ENCODE measurements at places on chromosomes 5 and 9. TPM values are rescaled to one million over a fixed set of nuclear protein-coding genes. Genes with fewer than 3 reads are reported as not detected.
A peak's percentile ranks its signal among the peaks of the same experiment; 100 is the strongest.

DNA sequence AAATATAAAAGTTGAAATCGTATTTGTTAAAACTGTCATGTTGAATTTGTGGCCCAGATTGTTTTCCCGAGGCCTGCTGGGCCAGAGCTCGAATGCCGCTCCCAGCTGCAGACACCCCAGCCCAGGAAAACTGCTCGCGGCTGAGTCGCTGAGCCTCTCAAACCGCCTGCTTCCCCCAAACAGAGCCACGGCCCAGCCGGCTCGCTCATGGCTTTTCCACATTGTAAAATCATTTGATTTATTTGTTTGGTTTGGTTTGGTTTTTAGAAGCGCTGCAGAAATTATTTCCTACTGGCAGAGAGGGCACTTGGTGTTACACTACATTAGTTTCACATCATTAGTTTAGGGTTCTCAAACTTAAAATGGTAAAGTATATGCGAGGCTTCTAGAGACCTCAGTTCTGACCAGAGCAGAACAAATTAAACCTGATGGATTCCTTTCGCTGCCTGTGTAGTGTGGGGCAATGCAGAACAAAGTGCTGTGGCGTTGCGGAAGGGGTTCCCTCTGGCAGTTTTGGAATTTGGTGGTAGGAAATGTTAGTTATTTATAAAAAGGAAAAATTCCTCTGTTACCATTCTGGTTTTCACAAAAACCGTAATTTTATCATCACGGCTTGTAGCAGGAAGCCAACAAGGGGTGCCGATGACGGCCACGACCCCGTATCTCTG, 156.5 kb upstream of the PITX1 start:
- DNase-seq = no peak

GRCh38 chr5:160445132-160445531, 23.5 kb downstream of the PTTG1 start:
- no peak for DNase-seq

The TGFBI gene
- total RNA-seq = 50.3 TPM

GRCh38 chr5:152606776-152607364, 201.8 kb upstream of the NMUR2 start:
- no peak for DNase-seq

GRCh38 chr9:89844535-89844934, 239.7 kb downstream of the GADD45G start:
- DNase-seq = peak; percentile 31

GRCh38 chr9:91986248-91986647, 36.2 kb upstream of the ROR2 start:
- DNase-seq = no peak

GRCh38 chr9:13267743-13268142, 11.7 kb downstream of the MPDZ start:
- DNase-seq = no peak

Measured in left colon (tissue), 2 donors.